ENCODE measurements at places on chromosomes 6 and 20.

DNA sequence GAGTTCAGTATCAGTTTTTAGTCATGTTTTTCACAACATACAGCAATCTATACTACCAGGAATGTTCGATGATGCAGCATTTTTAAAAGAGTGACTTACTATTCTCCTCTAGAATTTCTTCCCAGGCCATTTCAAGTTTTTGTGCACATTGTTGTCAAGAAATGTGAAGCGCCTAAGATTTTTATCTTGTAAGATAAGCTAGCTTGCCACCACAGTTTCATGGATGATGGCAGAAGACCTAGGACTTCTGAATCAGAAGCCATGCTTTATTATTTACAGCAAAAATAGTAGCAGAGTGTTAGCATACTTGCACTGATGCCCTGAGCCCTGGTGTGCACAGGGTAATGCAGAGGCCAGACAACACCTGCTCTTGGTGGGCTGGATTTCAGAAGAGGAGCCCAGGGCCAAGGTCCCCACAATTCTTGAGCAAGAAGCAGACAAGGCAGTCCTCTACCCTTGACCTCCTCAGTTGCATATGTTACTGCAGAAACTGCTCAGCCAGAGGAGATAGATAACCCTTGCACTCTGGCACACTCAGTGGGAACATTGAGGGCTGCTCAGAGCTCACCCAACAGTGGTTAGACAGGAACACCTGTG, 99.2 kb downstream of the QKI start:
- no peak for DNase-seq

DNA sequence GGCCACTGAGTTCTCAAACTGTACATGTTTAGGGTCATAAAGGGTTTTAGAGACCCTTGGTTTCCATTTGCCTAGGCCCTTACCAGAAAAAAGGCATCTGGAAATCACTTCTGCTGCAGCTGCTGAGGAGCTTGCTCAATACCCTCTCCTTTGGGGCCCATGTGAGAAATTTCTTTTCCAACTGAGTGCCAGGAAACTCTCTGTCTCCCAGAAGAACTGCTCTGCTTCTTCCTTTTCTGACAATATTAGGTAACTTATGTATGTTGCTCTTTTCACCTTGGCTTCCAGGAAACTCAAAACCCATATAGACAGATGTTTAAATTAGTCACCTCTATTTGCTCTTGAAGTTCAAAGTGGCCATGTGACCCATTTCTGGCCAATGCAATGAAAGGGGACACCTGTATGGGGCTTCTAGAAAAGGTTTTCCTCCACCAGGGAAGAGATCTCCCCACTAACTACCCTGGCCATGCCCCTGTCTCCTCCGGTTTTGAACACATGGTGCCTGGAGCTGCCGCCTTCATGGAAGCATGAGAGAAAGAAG, 121.6 kb downstream of the PREX1 start:
- no peak for DNase-seq

DNA sequence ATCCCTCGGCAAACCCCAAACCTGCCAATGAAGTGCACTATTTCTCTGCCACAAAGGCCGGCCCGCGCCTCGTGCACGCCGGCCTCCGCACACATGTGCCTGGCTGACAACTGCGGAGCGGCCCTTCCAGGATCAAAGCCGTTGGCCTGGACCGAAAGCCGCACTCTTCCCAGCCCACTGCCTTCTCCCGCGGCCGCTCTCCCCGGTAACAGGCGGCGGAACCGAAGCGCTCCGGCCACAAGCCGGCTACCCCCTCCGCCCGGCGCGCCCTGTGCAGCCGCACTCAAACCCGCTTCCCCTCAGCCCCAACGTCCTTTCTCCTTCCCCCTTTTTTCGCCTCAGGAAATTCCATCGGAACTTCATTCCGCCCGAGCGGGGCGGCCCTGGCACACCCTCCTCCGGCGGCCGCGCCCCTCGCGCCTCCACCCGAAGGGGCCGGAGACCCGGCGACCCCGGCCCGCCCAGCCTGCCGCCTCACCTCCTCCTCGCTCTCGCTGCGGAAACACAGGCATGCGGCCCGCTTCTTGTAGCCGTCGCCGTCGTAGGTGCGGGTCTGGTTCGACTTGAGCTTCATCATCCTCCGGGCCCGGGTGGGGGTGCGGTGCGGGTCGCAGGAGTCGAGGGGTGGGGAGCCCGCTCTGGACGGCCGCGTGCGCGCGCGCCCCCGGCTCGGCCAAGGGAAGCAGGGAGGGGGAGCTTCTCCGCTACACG, 528 bp downstream of the NUDT3 start:
- peak; percentile 11 for DNase-seq

DNA sequence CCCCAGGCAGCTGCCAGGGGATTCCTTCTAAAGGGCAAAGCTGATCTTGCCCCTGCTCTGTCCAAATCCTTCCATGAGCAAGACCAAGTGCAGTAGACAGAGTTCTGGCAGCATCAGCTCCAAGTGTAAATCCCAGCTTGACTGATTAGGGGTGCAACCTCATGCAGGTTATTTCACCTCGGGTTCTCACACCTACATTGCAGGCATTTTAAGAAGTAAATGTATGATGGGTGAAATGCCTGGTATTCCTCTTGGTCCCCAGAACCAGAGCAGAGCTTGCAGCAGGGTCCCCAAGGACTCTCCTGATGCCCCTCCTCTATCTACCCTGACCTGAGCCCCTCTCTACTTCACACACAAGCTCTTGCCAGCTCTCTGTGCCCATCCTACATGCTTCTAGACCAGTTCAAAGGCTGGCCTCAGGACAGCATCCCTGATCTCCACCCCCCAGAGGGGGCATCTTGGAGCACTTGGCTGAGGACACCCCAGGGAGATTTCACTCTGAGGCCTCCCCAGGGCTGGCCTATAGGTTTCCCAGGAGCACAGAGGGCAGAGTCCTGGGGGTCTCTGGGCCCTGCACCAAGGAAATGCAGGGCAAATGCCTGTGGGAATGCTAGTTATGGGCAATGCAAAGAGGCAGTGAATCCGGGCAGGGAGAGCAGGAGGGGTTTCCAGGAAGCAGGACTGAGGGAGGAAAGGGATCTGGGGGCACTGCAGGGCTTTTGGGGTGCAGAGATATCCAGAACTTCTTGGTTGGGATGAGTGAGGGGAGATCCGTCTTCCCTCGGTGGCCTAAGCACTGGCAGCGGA, 1.0 kb downstream of the LZTS3 start:
- DNase-seq, result no peak

DNA sequence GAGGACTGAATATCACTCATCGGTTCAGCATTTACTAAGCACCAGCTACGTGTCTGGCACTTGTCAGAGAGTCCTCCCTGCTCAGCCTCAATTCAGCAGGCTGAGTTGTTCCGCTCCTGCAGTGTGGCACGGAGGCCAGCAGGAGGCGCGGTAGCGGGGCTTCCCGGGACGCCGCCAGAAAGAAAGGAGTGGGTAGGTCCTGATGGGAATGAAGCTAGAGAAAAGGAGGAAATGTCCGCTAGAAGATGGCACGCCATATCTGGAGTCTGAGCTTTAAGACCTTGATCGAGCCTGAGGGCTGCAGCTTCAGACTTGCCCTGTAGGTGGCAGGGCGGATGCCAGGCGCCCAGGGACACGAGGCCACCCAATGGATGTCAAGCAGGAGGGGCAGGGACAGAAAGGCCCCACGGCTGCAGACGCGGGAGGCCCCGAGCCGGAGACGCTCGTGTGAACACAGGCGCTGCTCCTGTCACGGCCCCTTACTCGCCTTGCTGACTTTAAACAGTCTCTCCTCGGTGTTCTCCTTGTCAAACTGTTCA, 18.7 kb downstream of the SERPINB6 start:
- DNase-seq, result no peak

DNA sequence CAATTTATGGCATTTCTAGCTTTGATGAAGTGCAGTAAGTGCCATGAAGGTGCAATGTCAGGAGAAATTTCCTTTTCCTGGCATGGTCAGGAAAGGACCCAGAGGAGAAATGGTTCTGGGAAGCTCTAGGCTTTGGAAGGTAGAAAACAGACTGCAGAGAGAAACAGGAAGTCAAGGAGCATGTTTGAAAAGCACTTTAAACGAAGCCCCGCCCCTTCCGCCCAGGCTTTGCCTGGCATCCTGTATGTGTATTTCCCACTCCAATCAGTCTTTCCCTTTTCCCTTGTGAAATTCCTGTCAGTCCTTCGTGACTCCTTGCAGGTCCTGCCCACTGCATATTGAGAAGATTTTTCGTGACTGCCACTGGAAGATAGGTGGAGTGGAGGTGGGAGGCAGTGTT, 320.9 kb upstream of the SASH1 start:
- DNase-seq, result no peak

GRCh38 chr6:110529907-110530306, 53.5 kb upstream of the SLC22A16 start:
- DNase-seq, result no peak

GRCh38 chr20:50146732-50147662, 6.5 kb downstream of the PEDS1 start:
- DNase-seq, result no peak

- DNase-seq, result no peak
Observed at GRCh38 chr6:38259736-38260135, 380.0 kb downstream of the BTBD9 start.

- peak; percentile 32 for DNase-seq
Observed at GRCh38 chr6:34465531-34466241, at the start of gene PACSIN1. TSS of gene PACSIN1 (plus strand) at chr6:34466076. CDS start at chr6:34526306, 60,230 bp downstream.

DNA sequence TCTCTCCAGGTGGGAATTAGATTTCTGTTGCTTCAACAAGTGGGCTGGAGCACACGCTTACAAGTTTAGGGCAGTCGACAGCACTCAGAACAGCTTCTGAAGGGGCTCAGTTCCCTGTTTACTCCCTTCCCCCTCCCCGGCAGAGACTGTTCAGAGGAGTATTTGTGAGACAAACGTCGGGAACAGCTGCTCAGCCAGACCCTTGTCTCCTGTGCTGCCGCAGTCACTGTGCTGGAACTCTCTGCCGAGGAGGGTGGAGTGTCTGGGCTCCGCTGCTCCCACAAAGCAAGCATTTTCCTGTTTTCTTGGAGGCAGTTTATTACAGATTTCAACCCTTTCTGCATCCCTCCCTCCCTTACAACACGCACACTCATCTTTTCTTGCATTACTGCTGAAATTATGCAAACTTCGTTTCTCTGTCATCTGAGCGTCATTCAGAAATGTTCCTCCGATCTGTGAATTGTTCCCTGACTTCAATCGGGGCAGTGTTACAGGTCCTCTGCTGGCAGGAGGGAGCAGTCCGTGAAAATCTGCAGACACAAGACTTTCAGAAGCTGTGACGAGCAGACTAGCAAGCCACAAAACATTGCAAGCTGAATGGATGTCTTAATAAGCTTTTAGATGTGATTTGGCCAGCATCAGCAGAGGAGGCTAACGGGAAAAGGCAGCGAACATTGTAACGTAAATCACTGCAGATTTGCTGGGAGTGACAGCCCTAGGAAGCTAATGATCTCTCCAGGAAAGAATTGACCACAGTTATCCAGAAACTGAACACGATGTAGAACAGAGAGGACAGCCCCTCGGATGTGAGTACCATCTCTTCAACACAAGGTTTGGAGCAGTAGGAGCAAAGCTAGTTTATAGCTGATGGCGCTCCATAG, 76.2 kb downstream of the LYRM2 start:
- DNase-seq, result no peak

- no peak for DNase-seq
Observed at GRCh38 chr6:136149311-136149710, 100.8 kb downstream of the MTFR2 start.

- DNase-seq, result no peak
Observed at GRCh38 chr6:26657256-26657655, 2.3 kb downstream of the ZNF322 start.

GRCh38 chr6:21438986-21439352, 154.6 kb upstream of the SOX4 start:
- DNase-seq, result no peak

DNA sequence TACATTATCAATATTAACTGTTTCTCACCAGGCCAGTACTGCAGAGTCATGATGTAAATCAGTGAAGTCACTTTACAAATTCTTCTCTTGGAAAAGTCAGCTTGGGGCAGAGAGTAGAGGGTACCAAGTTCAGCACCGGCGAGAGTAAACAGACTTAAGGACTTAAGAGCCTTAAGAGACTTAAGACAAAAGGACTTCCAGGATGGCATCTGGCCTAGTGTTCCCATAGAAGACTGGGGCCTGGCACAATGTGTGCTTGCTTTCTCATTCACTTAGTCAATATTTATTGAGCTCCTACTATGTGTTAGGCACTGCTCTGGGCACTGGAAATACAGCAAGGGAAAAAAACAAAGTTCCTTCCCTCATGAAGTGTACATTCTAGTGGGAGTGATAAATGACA, 1.4 kb upstream of the SNPH start:
- DNase-seq, result no peak

GRCh38 chr6:170132011-170132521, 158.8 kb downstream of the DLL1 start:
- no peak for DNase-seq

DNA sequence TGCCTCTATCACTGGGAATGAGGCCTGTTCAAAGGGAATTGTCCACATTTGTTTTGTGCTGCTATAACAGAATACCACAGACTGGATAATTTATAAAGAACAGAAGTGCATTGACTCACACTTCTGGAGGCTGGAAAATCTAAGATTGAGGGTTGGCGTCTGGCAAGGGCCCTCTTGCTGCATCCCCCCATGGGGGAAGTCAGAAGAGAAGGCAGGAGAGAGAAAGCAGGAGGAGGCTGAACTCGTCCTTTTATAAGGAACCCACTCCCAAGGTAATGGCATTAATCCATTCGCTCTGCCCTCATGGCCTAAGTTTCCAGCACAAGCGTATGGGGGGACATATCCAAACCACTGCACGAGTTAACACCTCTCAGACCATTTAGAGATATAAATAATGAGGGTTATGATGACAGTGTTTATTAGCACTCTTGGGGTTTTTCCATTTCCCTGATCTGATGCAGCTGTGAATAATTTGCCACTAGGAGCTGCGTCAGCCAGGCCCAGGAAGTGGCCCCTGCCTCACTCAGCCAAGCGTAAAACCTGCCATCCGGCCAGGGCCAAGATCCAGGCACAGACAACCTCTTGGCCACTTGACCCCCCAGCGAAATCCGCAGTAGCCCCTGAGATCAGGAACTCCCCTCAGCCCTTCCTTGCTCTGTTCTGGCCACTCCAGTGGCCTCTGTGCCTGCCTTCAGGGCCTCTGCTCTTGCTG, 14.2 kb upstream of the SLCO4A1 start:
- no peak for DNase-seq

DNA sequence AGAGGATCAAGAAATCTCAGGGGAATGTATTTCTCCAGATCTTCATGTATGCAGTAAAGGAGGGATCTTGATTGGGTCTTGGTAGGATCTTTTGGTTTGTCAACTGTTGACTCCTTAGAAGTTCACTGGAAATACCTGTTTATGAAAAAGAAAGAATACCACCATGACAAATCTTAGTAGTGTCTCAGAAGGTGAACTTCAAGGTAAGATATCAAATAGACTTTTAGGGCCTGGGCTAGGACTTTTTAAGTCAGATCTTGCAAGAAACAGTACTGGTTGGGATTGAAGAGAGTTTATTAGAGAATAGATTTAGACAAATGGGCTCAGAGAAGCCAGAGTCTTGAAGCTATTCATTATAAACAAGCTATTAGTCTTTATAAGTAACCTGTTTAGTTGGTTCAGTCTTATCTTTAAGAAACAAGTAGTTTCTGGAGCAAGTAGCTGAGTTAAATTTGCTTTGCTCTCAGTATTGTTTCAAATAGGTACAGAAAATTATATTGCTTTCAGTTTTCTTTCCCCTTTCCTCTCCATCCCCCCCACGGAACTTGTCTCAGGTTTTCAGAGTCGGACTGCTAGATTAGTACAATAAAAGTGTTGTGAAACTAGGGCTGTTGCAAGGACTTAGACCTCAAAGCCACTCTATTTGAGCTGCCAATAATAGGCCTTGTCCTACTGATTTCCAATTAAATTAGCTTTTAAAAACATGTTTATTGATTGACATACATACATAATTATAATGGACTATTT, 529.1 kb upstream of the CITED2 start:
- DNase-seq, result no peak

- DNase-seq, result peak; percentile 42
Observed at GRCh38 chr6:21327326-21328112, 266.0 kb upstream of the SOX4 start.
